ENCODE measurements at places on chromosomes 1 and 21. TPM values are rescaled to one million over a fixed set of nuclear protein-coding genes. Genes with fewer than 3 reads are reported as not detected.

- no peak for DNase-seq
Measured at GRCh38 chr1:246166841-246167240, 340.2 kb downstream of the SMYD3 start.

DNA sequence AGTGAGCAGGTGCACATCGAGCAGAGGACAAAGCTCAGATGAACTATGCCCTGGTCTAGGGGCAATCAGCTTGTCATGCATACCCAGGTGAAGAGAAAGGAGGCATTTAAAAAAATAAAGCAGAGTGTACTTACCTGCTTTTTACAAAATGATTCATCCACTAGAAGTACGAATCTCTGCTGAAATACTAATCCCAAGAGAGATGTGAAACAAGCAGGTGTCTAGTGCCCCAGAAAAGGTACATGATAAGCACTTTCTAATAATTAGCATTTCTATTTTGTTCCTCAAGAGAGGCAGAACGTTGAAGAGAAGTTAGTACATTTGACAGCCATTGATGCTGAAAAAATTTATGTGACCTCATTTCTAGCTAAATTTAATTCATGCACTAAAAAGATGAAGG lies 31.1 kb downstream of the CHODL start:
- DNase-seq, result no peak

The NHLH1 gene
- polyA plus RNA-seq, result 4.9 TPM

GRCh38 chr1:92653605-92654381 lies 131.1 kb downstream of the EVI5 start:
- no peak for DNase-seq

The ISG20L2 gene
- polyA plus RNA-seq, result 38.1 TPM

GRCh38 chr1:76142771-76143540 lies 68.4 kb downstream of the ST6GALNAC3 start:
- DNase-seq, result no peak

GRCh38 chr1:18926315-18927081 lies 24.1 kb upstream of the ALDH4A1 start:
- no peak for DNase-seq

Data from spinal cord (tissue), 10 donors.